ENCODE measurements at places on chromosomes 7 and 10. TPM values are rescaled to one million over a fixed set of nuclear protein-coding genes. Genes with fewer than 3 reads are reported as not detected.

FANK1 gene
- total RNA-seq: 2.8 TPM

PAPOLB gene
- total RNA-seq: not detected

NPFFR1 gene
- total RNA-seq: not detected

CPN1 gene
- total RNA-seq: 0.20 TPM

HOXA9 gene
- 0.70 TPM for total RNA-seq

UTF1 gene
- total RNA-seq: not detected

PSMA2 gene
- 200 TPM for total RNA-seq

Measured in A549 treated with GW870086 at 1 μM for 4 hours (cell line).